ENCODE measurements at places on chromosomes 1 and 21.

DNA sequence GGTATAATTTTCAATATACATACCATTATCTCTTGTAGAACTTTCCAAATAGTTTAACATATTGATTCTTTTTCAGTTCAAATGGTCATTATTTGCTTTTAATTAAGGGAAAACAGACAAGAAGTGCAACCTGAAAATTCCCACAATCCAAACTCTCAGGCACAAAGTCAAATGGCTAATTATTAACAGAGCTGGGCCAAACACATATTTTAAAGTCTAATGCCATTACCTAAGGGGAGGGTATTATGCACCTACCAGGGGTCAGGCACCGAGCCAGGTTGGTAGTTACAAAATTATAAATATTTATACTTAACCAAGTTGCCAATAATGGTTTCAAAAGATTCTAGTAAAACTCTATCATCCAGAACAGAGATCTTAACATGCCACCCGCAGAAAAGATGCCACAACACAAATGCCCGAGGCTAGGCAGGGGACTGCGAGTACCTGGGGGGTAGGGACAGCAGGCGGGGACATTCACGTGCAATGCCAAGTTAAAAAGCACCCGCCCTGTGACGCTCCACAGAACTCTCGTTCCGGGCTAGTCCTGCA is 15.0 kb downstream of the LBR start:
- peaks cover 54% of the 10 kb centered on the region for H3K4me1 ChIP-seq
- no peak overlapping the region for H3K4me3 ChIP-seq
- H3K27me3 ChIP-seq, result no peaks in the 10 kb centered on the region
- peak; percentile 71 for DNase-seq
- peaks cover 74% of the 10 kb centered on the region for H3K36me3 ChIP-seq
- no peak overlapping the region for H3K27ac ChIP-seq

DNA sequence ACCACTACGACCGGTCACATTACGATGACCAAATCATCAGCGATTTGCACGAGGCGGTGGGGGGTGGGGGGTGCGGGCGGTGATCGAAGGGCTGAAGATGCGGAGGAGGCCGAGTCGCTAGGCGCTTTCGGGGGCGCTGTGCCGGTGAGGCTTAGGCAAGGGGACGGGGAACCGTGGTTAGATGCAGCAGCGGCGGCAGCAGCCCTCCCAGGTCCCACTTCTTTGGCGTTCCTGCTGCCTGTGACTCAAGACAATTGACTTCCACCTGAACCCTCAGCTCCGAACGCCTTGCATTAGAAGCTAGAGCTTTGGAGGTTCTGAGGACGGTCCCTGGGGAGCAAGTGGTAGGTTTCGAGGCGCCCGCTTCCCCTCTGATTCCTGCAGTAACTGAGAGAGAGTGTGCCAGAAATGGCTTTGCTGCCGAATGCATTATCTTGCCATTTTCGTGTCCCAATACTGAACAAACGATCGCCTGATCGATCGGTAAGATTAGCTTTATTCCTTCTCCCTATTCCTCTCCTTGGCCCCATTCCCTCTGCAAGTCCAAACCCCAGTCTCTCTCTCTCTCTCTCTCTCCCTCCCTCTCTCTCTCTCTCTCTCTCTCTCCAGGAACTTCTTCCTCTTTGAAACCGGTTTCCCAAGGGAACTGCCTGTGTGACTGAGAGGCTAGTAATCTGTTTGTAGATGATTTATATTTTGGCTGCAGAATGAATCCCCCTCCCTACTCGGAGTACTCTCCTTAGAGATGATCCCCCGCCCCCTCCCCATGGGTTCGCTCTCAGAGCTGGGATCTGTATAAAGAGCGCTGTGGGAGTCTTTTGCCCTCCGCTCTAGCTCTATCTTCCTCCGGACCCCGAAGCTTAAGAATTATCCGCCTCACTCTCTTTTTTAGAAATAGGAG is 735 bp upstream of the BRINP3 start:
- H3K36me3 ChIP-seq, result peaks cover 15% of the 10 kb centered on the region
- no peaks in the 10 kb centered on the region for H3K27me3 ChIP-seq
- H3K4me1 ChIP-seq, result peaks cover 11% of the 10 kb centered on the region
- peak overlapping the region; percentile 82 for H3K27ac ChIP-seq
- H3K4me3 ChIP-seq, result peak overlapping the region; percentile 79

GRCh38 chr1:199616947-199617346 is 410.6 kb upstream of the NR5A2 start:
- no peaks in the 10 kb centered on the region for H3K27me3 ChIP-seq
- H3K27ac ChIP-seq, result no peak overlapping the region
- DNase-seq, result no peak

DNA sequence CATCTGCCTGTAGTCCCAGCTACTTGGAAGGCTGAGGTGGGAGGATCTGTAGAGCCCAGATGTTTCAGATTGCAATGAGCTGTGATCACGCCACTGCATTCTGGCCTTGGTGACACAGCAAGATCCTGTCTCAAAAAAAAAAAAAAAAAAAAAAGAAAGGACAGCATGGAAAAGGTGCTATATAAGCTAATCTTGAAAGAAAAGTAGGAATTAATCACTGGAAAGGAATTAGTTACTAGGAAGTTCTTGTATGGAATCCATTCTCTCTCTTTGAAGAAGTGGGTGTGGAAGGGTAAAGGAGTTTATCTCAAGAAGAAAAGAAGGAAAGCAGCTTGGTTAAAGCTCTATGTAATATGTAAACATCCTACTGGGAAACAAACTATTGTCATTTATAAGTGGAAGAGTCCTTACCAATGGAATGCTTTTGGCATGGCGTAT is 339.2 kb downstream of the DPYD start:
- no peaks in the 10 kb centered on the region for H3K27me3 ChIP-seq
- no peaks in the 10 kb centered on the region for H3K36me3 ChIP-seq
- no peak for DNase-seq
- no peak overlapping the region for H3K27ac ChIP-seq
- no peak overlapping the region for H3K4me3 ChIP-seq
- no peaks in the 10 kb centered on the region for H3K4me1 ChIP-seq

DNA sequence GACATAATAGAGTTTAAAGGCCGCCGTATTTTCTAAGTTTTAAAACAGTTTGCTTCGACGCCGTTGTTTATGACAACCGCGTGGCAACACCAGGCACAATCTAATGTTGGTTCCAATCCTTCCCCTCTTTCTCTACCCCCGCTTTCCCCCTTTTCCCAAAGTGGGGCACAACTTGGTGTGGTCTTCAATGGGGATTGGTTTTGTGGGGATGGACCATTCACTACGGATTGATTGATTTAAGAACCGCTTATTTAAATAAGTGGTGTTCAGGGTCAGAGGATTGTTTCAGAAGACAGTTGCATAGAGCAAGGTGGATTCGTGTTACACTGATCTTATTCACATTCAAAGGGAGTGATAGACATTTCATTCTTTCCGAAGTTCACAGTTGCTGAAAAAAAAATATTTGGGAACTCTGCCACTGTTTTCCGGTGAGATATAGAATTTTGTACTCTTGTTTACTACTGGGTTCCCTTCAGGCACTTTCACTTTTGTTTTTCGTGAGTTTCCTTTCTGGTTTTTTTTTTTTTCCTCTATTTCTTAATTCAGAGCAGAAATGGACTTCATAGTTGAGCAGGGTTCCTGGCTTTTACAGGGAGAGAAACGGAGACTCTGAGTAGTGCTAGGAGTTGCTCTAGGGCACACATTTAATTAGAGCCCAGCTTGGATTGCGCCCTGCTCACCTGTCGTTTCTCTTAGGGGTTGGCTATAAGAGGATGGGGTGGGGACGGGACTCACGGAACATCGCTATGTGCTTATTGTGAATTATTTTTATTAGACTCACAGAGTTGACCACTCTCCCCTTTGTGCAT is 79.6 kb upstream of the AK4 start:
- peaks cover 18% of the 10 kb centered on the region for H3K4me1 ChIP-seq
- no peaks in the 10 kb centered on the region for H3K27me3 ChIP-seq
- H3K4me3 ChIP-seq, result peak overlapping the region; percentile 77

DNA sequence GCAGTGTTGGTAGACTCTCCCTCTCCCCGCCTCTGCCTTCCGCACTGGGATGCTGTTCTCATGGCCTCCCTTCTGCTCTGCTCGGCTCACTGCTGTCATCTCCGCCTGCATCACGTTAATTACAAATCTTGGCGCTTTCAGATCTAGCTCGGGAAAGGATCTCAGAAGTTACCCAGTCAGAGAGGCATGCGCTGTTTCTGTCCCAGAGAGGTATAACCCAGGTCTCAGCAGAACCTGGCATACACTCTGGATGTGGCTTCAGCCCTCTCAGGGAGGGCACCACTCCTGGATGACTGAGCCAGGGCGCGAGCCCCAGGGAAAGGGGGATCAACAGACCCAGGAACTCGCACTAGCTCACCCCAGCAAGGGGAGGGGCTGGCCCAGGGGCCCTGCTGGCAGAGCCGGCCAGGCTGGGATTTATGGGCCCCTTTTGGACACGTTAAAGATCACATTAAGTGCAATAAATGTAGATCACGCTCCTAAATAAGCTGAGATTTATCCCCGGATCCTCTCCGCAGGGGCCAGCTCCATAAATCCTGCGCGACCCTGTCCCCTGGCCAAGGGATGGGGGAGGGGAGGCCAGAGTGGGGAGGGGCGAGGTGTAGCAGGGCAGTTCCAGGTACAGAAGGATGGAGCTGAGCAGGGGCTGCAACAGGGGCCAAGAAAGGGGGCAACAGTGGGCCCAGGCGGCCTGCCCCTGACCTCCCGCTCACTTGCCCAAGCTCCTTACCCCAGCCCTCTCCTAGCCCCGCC is 101.3 kb upstream of the ZBTB40 start:
- H3K4me3 ChIP-seq, result no peak overlapping the region
- DNase-seq, result no peak
- H3K27ac ChIP-seq, result no peak overlapping the region
- H3K27me3 ChIP-seq, result peaks cover 73% of the 10 kb centered on the region
- no peaks in the 10 kb centered on the region for H3K36me3 ChIP-seq
- no peaks in the 10 kb centered on the region for H3K4me1 ChIP-seq

DNA sequence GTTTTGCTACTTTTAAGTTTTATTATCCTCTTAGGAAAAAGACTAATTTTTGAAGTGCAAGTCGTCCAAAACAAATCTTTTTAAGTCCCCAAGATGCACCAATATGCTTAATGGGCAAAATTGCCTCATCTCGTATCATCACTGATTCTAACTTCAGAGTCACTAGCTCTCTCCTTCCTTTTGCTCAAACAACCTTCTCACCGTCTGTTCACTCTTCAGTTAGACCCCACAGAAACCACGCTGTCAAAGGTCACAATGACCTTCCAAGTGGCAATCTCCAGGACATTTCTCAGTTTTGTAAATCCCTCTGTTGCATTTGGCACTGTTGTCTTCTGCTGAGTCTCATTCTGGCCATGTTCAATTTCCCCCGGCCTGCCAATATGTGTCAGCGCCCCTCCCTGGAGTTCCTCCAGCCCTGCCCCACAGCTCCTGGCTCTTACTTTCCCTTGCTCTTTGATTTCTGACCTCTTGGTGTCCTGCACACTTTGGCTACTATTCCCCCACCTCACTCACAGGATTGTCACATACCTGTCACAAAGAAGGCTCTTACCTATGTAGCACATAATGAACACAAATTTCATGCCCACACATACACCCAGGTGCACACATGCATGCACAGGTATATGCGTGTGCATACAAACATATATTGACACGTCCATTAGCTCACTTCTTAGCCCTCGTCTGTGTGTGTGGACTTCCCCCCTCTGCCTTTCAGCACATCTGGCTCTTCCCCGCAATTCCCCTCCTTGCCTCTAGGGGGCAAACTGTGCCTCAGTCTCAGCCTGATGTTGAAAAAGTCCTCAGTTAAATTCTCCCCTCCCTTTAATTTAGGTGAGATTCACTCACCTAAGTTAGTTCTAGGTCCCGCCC is 354.0 kb upstream of the DUSP10 start:
- H3K4me3 ChIP-seq, result no peak overlapping the region
- H3K27me3 ChIP-seq, result no peaks in the 10 kb centered on the region
- no peak overlapping the region for H3K27ac ChIP-seq
- H3K4me1 ChIP-seq, result no peaks in the 10 kb centered on the region
- peak; percentile 58 for DNase-seq

DNA sequence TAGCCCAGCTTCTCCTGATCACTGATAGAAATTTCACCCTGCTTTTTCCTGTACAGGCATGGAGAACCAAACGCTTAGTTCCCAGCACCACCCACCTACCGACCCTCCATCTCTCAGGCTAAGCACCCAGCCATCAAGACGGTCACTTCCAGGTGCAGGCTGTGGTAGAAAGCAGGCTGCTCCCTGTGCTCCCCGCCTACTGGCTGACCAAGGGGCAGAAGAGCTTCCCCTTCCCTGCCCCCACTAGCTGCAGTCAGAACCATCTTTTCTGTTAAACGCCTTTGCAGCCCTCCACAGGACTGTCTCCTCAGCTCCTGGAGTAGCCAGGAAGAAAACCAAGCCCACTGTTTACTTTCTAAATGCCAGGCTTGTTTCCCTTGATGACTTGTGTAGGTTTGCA is 23.0 kb downstream of the SPATA46 start:
- peaks cover 32% of the 10 kb centered on the region for H3K4me1 ChIP-seq
- no peaks in the 10 kb centered on the region for H3K27me3 ChIP-seq
- H3K4me3 ChIP-seq, result no peak overlapping the region
- H3K27ac ChIP-seq, result no peak overlapping the region
- peaks cover 5% of the 10 kb centered on the region for H3K36me3 ChIP-seq

GRCh38 chr1:32878637-32879041 is 7.7 kb upstream of the HPCA start:
- peaks cover 33% of the 10 kb centered on the region for H3K4me1 ChIP-seq
- no peak for DNase-seq
- no peak overlapping the region for H3K27ac ChIP-seq
- no peak overlapping the region for H3K4me3 ChIP-seq

DNA sequence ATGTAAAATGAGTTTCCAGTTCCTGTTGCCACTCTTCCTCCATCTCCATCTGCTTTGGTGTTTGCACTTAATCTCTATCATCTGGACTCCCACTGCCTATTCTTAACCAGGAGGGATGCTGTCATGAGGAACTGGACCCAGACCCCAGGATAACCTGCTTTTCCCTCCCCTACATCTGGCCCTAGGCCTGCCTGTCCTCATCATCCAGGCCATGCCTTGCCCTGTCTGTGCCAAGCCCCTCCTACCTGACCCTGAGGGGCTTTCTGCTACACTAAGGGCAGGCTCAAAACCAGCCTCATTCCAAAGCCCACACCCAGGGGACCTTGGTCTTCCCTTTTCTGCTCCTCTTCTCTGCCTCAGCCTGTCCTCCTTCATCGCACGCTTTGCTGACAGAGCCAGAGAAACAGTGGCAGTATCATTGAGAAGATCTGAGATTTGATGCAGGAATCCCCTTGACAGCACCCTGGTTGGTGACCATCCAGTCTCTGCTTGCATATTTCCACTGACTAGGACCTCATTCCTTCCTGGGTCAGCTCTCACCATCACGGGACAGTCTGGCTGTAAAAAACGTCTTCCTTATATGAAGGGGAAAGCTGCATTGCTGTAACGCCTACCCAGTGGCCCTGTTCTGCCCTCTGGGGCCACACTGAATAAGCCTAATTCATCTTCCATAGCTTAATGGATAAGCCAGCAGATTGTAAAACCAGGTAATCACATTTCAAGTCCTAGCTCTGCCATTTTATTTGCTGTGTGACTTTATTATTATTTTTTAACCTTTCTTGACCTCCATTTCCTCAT is 38.8 kb downstream of the PLXNA2 start:
- H3K4me1 ChIP-seq, result peaks cover 27% of the 10 kb centered on the region
- H3K27ac ChIP-seq, result no peak overlapping the region
- no peaks in the 10 kb centered on the region for H3K27me3 ChIP-seq
- no peak for DNase-seq
- no peak overlapping the region for H3K4me3 ChIP-seq

GRCh38 chr1:65009724-65010420 is 43.5 kb upstream of the JAK1 start:
- DNase-seq, result no peak
- H3K4me1 ChIP-seq, result no peaks in the 10 kb centered on the region
- H3K4me3 ChIP-seq, result no peak overlapping the region
- no peaks in the 10 kb centered on the region for H3K36me3 ChIP-seq
